H1 (cell line): ENCODE measurements at places on chromosomes 1 and 21.

GRCh38 chr1:36115200-36115669 lies 9.8 kb downstream of the COL8A2 start:
- no peaks in the 10 kb centered on the region; the same call in 1 of the 2 replicates for H3K27me3 ChIP-seq
- H3K4me1 ChIP-seq = no peaks in the 10 kb centered on the region
- no peaks in the 10 kb centered on the region for H3K36me3 ChIP-seq
- no peak overlapping the region for H3K27ac ChIP-seq
- no peak for DNase-seq
- H3K4me3 ChIP-seq = no peak overlapping the region

DNA sequence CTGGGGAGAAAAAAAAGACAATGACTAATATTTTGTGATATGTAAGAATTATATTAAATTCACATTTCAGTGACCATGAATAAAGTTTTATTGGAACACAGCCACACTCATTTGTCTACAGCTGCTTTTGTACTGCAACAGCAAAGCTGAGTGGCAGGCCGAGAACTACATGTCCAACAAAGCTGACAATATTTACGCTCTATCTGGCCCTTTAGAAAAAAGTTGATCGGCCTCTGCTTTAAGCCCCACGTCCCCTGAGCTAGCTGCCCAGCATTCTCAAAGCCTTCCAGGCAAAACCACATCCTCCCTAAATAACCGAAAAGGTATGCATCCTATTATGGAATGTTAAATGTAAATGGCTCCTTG lies 8.6 kb downstream of the SLC2A1 start:
- H3K36me3 ChIP-seq = peaks cover 11% of the 10 kb centered on the region
- peaks cover 61% of the 10 kb centered on the region for H3K4me1 ChIP-seq
- H3K27me3 ChIP-seq = no peaks in the 10 kb centered on the region

- no peaks in the 10 kb centered on the region for H3K27me3 ChIP-seq
- H3K27ac ChIP-seq = no peak overlapping the region
- peaks cover 6% of the 10 kb centered on the region; the same call in 1 of the 2 replicates for H3K36me3 ChIP-seq
These were observed 31.1 kb downstream of the EDARADD start for GRCh38 chr1:236425031-236425663.

DNA sequence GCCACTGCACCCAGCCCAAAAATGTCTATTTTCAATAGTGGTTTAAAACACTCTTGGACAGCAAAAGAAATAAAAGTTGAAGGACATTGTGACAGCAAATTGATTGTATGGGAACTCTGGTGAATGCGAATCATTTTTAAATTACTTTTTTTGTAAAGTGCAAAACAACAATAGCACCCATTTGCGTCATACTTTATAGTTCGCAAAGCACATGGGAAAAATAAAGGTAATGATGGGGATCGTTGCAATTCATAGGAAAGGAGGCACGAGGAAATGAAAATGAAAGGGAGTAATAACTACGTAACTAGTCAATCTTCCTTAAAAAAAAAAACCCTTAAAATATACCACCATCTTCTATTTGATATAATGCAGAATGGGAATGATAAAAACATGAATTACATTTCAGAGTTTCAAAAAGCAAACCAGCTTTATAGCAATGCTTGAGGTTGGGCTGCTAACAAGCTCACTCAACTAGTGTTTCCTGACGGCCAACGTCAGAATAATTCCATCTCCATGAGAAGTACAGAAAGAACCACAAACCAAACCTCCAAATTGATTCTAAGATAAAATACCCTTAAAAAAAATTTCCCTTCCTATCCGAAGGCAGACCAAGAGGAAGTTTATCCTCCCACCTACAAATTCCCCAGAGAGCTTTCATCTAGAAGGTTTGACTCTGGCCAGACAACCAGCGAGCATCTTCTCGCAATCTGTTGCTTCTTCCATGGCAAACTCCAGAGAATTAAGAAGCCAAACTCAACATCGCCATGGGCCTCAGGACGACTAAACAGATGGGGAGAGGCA lies at the start of gene EDARADD:
Gene EDARADD, plus strand, starts transcription at position 606 of the 801 bp plus-strand sequence. Its CDS starts 159 bp downstream, at position 765.
- no peak within 1 kb of the TSS for H3K27ac ChIP-seq
- H3K4me3 ChIP-seq = peak within 1 kb of the TSS; percentile 85
- H3K36me3 ChIP-seq = no peaks in the 10 kb centered on the region
- H3K27me3 ChIP-seq = peaks cover 12% of the 10 kb centered on the region
- DNase-seq = no peak

DNA sequence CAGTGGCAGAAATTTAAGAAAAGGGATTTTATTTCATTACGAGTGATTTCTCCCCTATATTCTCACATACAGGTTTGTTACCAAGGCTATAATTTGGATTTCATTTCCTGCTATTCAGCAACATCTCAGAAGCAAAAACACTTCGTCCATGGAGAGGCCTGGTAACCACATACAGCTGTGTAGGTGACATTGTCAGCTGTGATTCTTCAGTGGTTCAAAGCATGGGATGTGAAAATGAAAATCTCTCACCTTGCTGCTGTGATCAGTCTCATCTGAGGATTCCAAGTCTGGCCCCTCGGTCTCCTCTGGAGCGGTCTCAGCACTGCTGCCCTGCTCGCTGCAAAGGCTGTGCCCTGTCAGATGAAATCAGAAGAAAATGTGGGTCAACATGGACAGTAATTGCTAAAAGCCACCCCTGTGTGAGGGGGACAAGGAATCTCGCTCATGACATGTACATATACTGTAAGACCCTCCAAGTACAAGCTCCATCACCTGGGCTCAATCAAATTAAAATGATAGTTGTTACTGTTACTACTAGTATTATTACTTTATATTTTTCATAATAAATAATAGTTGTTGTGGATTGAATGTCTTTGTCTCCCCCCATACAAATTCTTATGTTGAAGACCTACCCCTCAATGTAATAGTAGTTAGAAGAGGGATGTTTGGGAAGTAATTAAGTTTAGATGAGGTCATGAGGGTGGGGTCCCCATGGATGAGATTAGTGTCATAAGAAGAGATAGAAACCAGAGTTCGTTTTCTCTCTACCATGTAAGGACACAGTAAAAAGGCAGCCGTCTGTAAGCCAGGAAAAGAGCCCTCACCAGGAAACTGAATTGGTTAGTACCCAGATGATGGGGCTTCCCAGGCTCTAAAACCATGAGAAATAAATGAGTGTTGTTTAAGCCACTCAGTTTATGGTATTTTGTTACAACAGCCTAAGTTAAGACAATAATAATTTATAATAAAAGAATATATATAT lies 126.7 kb upstream of the KRTAP19-8 start:
- H3K27me3 ChIP-seq = no peaks in the 10 kb centered on the region
- peaks cover 8% of the 10 kb centered on the region; the same call in 1 of the 2 replicates for H3K36me3 ChIP-seq
- H3K27ac ChIP-seq = no peak overlapping the region
- no peak overlapping the region for H3K4me3 ChIP-seq
- H3K4me1 ChIP-seq = peaks cover 11% of the 10 kb centered on the region

GRCh38 chr1:44032170-44032790 lies 1.0 kb upstream of the SLC6A9 start:
- H3K4me1 ChIP-seq = peaks cover 16% of the 10 kb centered on the region
- H3K27ac ChIP-seq = peak overlapping the region; percentile 7; the same call in 1 of the 2 replicates
- DNase-seq = no peak
- no peaks in the 10 kb centered on the region for H3K36me3 ChIP-seq
- H3K27me3 ChIP-seq = no peaks in the 10 kb centered on the region

GRCh38 chr1:43849670-43850069 lies 83.9 kb upstream of the ARTN start:
- H3K4me1 ChIP-seq = no peaks in the 10 kb centered on the region
- DNase-seq = no peak
- H3K4me3 ChIP-seq = no peak overlapping the region
- H3K36me3 ChIP-seq = no peaks in the 10 kb centered on the region

GRCh38 chr1:112923234-112923958 lies 32.6 kb downstream of the SLC16A1 start:
- peaks cover 38% of the 10 kb centered on the region for H3K36me3 ChIP-seq
- H3K27ac ChIP-seq = no peak overlapping the region; the same call in 1 of the 2 replicates
- no peak overlapping the region for H3K4me3 ChIP-seq
- H3K4me1 ChIP-seq = no peaks in the 10 kb centered on the region
- H3K27me3 ChIP-seq = no peaks in the 10 kb centered on the region
